ENCODE measurements at places on chromosomes 5 and 9.
A peak's percentile ranks its signal among the peaks of the same experiment; 100 is the strongest.

- no peak for DNase-seq
Measured at GRCh38 chr9:95139126-95139525, 178.4 kb downstream of the FANCC start.

DNA sequence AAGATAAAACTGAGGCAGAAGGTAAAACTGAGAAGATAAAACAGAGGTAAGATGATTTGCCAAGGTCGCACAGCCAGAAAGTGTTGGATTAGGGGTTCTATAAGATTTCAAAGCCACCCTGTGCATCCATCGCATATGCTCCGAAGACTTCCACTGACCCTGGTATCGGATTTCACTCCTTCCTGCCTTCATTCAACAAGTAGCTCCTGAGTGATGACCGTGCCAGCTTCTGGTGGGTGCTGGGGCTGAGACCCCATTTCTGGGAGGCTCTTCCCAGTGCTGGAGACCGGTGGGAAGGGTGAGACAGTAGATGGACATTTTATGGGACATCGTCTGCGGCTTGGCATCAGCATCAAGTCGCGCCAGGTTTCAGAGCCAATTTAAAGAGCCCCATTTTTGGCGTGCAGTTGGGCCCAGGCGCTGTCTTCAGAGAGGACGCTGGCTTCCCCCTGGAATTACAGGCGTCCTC lies 53.7 kb upstream of the DAB2IP start:
- DNase-seq = no peak

GRCh38 chr5:31196309-31196708 lies 2.8 kb downstream of the CDH6 start:
- DNase-seq = no peak

DNA sequence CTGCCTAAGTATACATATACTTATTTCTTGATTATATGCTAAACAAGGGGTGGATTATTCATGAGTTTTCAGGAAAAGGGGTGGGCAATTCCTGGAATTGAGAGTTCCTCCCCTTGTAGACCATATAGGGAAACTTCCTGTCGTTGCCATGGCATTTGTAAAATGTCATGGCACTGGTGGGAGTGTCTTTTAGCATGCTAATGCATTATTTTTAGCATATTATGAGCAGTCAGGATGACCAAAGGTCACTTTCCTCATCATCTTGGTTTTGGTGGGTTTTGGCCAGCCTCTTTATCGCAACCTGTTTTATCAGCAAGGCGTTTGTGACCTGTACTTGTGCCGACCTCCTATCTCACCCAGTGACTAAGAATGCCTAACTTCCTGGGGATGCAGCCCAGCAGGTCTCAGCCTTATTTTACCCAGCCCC lies 80.9 kb downstream of the ALDH7A1 start:
- DNase-seq = peak; percentile 29

DNA sequence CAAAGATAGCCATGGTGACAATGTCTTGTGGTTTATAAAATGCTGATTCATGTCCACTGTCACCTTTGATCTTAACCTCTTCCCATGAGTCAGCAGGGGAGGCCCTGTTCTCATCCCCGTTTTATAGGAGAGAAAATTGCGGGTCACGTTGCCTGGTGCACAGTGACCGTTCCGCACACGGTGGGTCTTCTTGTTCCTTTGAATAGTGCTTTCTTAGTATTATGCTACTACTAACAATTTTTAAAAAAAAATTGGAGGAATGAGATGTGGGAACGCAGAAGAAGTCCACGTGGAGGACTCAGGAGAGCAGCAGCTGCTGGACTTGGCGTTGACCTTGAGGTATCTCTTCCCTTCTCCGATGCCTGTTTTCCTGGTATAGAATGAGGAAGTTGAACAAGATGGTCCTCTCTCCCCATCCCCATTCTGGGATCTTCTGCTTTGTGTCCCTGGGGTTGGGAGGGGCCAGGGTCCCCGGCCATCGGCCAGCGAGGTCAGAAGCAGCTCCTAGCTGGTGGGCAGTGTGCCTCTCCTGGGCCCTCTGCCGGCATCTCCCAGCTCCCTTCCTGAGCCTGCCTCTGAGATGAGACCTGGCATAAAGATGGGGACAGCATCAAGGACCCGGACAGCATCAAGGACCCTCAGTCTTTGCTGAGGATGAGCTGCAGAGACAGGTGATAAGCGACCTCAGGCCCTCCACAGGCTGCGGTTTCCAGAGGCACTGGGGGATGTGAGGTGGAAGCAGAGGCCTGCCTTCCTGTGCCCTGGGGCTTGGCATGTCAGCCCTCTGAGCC lies 143.9 kb downstream of the C9orf50 start:
- no peak for DNase-seq

DNA sequence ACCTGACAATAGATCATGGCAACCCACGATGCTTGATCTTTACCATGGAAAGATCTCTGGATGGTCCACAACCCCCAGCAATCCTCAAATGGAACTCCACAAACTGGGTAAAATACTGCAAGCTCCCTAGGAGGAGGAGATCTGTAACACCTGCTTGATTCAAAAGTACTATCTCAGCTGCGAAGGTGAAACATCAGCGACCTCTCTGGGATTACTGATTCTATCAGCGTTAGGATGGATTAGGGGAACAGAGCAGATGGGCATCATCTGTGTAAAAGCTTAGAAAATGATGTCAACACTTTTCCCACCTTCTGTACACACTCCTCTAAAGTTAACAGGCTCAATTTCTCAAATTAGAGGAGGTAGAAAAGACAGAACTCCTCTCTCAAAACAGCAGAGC lies 31.5 kb upstream of the TRPC7 start:
- DNase-seq = no peak

DNA sequence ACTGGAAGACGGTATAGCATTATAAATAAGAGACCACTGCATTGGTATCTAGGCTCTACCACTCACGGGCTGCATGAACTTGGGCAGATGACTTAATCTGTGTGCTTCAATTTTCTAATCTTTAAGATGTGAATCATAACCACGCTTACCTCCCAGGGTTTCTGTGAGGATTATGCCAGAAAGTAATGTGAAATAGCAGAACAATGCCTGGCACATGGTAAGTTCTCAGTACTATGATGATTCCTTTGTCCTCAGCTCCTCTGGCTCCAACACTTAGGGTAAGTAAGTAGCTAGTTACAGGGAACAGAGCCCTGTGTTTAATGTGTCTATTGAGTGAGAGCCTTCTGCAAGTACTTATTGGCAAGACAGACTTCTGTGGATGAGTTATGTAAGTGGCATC lies 31.1 kb downstream of the POU4F3 start:
- no peak for DNase-seq

DNA sequence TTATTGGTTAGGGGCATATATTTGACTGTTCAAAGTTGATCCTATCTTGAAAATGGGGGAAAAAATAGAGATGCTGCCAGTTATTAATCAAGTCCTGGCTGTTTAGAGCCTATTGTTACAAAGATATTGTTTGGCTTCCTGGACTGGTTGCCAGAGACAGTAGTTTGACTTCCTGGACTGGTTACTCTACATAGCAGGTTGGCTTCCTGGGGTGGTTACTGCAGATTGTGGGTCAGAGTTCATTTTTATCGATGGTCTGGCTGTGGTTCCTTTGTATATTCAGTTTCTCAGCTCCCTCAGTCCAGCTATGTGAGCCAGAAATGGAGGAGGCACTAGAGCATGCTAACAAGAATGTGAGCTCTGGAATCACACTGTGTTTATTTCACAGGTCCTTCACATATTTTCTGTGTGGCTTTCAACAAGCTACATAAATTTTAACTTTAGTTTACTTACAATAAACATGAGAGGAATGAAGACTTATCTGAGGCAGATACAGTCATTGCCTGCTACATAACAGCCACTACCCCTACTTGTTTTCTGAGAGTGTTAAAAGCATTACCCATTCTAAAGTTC lies 137.6 kb downstream of the TRPM3 start:
- no peak for DNase-seq

- peak; percentile 46 for DNase-seq
Measured at GRCh38 chr9:111898331-111899096, 1.9 kb downstream of the UGCG start.

DNA sequence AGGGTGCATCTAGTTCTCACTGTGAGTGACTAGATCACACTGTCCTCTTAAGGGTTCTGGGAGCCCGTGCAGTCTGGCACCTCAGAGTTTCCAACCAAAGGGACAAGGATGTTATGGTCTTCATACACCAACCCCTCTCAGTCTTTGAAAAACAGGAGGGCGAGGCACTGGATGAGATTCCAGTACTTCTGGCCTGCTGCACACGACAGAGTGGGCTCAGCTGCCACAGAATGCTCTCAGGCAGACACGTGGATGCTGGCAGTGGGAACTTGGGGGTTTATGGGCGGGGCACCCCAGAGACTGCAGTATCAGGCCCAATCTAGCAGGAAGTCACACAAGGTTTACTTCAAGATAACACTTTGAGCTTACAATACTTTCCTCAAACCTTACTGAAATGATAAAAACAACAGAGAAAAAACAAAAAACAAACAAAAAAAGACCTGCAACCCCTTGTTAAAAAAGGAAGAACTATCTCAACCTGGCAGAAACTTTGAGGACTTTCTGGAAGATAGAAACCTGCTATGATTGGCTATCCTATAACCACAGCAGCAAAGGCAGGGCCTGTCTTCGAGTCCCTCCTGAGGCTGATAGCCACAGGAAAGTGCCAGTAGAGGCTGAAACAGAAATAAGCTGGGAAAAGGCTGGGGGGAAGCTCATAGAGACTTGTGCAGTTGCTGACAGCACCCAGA lies 28.3 kb upstream of the TGFBR1 start:
- peak; percentile 62 for DNase-seq

DNA sequence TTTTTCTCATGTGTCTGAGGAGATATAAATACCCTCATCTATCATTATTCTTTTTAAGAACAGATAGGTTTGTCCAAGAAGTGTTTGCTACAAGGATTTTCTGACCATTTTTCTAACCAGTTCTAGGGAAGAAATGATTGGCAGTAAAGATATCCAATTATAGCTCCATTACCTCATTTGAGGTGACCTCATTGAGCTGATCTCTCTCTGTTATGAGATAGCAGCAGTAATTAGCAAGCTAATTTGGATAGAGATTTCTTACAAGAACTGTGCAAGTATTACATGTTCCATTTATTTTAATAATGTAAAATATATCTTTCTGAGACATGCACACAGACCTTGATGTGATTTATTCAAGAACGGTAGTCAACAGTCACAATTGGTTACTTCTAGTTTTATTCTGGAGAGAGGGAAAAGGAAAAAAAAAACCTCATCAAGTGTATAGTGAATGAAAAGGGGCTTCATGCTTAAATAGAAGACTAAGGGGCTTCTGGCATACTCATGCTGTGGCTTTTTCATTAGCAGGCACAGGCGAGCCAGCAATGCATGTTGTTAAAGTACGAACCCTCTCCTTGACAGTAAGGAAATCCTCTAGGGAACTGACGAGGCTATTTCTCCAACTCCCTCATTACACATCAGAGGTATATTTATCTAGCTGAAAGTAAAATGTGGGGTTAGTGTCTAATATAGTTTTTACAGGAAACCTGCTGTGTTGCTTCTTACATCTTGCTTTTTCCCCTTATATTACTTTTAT lies 127.3 kb downstream of the NUDT12 start:
- DNase-seq = no peak

DNA sequence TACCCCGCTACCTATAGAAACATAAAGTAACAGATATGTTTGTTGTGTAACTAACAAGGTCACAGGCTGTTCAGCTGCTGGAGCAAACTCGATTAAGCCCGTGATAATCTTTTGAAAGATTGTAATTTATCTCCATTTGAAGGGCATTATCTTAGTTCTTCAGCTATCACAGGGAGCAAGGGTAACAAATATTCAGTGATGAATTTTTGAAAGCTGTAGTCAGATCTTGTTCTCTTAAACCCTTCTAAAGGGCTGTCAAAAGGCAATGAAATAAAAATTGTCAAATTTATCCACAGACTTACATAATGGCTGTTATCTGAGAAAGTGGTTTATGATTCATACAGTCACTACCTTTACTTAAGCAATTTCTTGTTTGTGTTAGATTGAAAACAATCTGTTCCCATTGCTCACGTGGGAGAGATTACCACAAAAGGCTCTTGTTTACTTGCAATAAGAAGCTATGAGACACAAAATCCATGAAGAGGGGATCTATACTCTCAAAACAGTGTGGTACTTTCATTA lies 78.3 kb upstream of the ZNF608 start:
- DNase-seq = no peak

DNA sequence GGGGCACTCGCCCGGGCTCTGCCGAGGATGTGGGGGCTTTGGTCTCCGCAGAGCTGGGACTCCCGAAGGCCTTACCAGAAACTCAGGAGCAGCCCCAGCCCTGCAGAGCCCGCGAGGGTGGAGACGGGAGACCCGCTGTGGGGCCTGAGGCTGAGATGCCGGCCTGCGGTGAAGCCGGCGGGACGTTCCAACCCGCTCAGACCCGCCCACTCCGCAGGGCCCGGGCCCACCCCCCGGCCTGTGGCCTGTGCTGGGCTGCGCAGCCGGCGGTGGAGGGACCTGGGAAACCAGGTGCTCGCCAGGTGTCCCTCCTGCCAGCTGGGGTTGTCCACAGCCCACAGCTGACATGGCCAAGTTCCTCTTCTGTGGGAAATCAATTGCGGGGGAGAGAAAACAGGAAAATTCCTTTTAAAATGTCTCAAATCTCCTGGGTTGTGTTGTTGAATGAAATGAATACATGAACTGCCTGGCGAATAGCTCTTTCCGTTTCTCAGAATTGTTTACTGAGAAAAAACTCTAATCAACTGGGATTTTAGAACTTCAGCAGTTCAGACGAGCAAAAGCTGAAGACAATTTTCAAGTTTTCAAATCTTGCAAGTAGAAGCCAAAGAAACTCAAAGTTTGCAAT lies 49.0 kb upstream of the IRX4 start:
- DNase-seq = no peak

- DNase-seq = no peak
Measured at GRCh38 chr5:144332265-144332664, 161.6 kb downstream of the KCTD16 start.

Measured in erythroblast (primary cell).